ENCODE measurements at places on chromosomes 13 and 19.

- no peak for DNase-seq
Measured at GRCh38 chr19:49812997-49813861, at the start of gene FUZ. Gene FUZ, minus strand, starts transcription at chr19:49813292. Its CDS starts 186 bp downstream, at chr19:49813106.

DNA sequence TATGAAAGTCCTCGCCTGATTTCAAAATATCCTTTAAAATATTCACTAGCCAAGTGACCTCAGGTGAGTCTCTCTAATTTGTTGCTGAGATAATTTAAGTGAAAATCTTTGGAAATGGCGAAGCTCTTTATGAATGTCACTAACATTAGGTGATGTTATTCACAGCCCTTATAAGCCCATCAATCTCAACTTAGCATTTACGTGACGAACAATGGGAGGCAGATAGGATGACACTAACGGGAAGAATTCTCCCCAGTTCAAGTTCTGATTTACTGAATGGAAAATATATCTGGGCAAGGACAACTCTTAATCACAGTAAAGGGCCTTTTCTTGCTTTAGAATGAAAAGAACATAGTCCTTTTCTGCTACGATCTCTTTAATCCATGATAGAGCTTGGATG, 378.7 kb downstream of the LIG4 start:
- no peak for DNase-seq

GRCh38 chr13:75481176-75482069, 546 bp downstream of the TBC1D4 start:
- DNase-seq, result no peak

DNA sequence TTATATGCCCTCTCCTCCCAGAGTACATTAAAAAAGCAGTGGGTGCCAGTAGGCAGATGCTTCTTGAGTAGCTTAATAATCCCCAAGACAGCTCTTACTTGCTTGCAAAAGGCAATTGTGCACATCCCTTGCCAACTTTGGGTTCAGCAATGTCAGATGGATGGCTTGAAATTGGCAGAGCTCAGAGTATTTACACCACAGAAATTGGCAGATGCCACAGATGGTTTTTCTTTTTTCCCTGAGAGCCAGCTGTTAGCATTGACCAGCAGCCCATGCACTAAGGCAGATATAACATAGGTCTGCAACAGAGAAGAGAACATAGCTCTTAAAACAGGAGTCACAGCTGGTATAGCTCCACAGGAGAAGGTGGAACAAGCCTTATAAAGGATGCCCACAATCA, 18.4 kb upstream of the RNASEH2B start:
- DNase-seq, result no peak

- no peak for DNase-seq
Measured at GRCh38 chr19:39246951-39247669, 1.5 kb downstream of the IFNL4 start.

DNA sequence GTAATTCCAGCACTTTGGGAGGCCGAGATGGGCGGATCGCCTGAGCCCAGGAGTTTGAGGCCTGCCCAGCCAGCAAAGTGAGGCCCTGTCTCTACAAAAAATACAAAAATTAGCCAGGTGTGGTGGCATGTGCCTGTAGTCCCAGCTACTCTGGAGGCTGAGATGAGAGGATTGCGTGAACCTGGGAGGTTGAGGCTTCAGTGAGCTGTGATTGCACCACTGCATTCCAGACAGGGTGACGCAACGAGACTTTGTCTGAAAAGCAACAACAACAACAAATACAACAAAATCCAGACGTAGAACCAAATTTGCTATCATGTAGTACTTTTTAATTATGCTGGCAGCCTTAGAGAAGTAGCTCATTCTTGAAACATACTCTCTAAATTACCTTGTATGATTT, 277.1 kb downstream of the KLF5 start:
- no peak for DNase-seq

- no peak for DNase-seq
Measured at GRCh38 chr13:94997126-94997525, 284.8 kb upstream of the SOX21 start.

DNA sequence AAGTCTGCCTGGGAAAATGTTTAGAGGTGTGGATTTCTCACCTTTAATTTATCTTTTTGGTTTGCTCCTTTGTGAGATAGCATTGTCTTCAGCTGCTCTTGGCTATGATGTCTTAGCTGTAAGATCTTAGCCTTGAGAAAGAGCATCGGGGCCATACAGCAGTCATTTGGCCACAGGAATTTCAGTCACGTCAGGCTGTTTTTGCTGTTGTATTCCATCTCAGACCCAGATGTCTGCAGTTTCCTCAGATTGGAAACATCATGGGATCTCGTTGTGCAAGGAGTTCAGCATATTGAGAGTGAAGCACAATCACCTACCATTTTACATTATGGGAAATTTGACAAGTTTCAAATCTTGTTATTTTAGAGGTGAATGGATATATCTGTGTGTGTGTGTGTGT, 89.3 kb upstream of the C1QTNF9B start:
- no peak for DNase-seq
